ENCODE measurements at places on chromosomes 2 and 18. TPM values are rescaled to one million over a fixed set of nuclear protein-coding genes. Genes with fewer than 3 reads are reported as not detected.

PARD3B gene
- total RNA-seq, result 0.06 TPM

STPG4 gene
- 0.23 TPM for total RNA-seq

CDH19 gene
- total RNA-seq, result not detected

POU3F3 gene
- not detected for total RNA-seq

EFR3B gene
- total RNA-seq, result 0.25 TPM

NYAP2 gene
- not detected for total RNA-seq

LAMA3 gene
- total RNA-seq, result 0.17 TPM

LDLRAD4 gene
- total RNA-seq, result 38.3 TPM

SIX3 gene
- total RNA-seq, result not detected

TACR1 gene
- total RNA-seq, result not detected

CNGA3 gene
- total RNA-seq, result not detected

HAT1 gene
- total RNA-seq, result 84.4 TPM

NXPH2 gene
- total RNA-seq, result not detected

CTNNA2 gene
- not detected for total RNA-seq

ATP6V1C2 gene
- not detected for total RNA-seq

NDC80 gene
- 53.9 TPM for total RNA-seq

IKZF2 gene
- total RNA-seq, result 8.8 TPM

TMX3 gene
- total RNA-seq, result 45.7 TPM

SMCHD1 gene
- total RNA-seq, result 98.6 TPM

SLC30A3 gene
- 0.23 TPM for total RNA-seq

SCYGR5 gene
- not detected for total RNA-seq

Measured in activated CD8-positive, alpha-beta memory T cell treated with anti-CD3 and anti-CD28 coated beads for 36 hours (primary cell).